ENCODE measurements at places on chromosomes 1 and 21.

GRCh38 chr1:218249338-218250140, 35.6 kb upstream of the RRP15 start:
- no peak for DNase-seq

GRCh38 chr1:29504196-29504595, 267.9 kb downstream of the PTPRU start:
- no peak for DNase-seq

- no peak for DNase-seq
Measured at GRCh38 chr21:37454869-37455503, 88.4 kb downstream of the DYRK1A start.

DNA sequence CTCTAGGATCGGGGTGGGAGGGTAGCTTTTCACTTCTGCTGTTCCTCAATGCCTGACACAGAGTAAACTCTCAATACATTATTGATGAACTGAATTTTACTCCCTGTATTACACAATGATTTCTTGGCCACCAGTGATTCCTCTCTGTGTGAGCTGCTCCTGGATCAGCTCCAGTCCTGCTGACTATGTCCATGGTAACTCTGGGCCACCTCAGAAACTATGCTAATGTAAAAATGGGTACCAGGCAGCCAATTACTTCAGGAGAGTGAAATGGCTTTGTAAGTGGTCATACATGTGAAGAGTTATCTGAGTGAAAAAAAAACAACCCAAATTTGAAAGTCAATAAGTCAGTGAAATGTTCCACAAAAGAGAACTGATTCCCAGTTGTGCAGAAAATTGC, 311.0 kb downstream of the KCNH1 start:
- no peak for DNase-seq

DNA sequence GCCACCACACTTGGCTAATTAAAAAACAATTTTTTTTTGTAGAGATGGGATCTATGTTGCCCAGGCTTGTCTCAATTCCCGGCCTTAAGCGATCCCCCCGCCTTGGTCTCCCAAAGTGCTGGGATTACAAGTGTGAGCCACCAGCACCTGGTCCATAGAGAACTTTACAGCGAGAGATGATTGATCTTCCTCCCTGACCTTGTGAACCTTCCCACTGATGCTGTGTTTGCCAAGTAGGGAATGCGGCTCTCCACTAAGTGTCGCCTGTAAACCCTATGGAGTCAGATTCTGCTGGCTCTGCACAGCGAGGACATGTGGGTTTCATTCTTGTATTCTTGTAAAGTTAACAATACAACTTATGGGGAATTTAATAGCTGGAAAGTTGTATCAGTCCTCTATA, 81.3 kb upstream of the LYST start:
- no peak for DNase-seq

- DNase-seq: peak; percentile 5
Measured at GRCh38 chr21:25350056-25350455, 257.2 kb downstream of the MRPL39 start.

GRCh38 chr1:61165402-61165801, 83.0 kb downstream of the NFIA start:
- DNase-seq: no peak

DNA sequence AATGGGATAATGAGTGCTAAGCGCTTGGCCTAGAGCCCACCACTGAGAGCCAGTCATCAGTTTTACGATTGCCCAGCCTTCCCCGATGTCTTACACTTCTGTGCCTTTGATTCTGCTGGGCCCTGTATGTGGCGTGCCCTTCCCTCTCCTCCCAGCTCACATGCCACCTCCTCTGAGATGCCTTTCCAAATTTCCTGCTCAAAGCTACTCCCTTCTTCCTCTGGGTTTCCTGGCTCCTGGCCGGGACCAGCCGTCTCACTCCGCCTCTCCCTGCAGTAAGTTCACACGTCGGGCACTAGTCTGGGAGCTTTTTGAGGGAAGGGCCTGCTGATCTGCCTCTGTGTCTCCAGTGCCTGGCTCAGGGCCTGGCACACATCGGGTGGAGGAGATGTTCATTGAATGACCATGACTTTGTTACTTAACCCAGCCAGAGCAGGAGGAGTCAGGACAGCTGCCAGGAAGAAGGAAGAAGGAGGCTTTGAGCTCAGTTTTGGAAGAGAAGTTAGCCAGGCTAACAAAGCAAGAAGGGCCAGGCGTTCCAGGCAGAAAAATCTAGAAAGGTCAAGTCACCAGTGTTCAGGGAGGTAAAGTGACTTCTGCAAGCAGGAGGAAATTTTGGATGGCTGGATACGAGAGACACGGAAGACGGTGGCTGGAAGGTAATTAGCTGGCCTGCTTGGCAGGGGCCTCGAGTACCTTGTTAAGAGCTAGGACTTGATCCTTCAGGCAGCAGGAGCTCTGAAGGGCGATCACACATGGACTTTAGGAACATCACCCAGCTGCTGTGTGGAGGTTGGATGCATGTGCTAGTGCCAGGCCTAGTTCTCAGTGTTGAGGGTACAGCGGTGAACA, 63.6 kb downstream of the EPHB2 start:
- no peak for DNase-seq

DNA sequence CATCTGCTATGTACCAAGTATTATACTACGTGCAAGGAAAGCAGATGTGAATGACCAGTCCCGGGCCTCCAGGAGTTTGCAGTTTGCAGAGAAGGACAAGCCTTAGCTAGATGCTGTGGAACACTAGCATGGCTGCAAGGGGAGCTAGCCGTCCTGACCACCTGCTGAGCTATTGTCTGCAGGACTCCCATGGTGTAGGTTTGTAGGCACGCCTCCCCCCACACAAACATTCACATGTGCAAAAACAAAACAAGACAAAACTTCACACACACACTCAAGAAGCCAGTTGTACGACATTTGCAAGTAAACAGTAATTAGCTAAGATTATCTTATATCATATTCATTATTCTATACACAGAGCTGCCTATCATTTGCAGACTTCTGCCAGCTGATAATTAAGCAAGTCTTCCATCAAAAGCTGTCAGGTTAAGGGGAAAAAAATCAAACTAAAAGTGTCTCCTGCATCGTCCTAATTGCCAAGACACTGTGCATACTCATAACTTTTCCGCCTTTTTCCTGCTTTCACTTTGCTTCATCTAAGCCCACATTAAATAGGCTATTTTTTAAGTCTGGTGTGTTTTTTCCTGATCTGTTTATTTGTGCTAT, 10.7 kb upstream of the HNRNPU start:
- DNase-seq: no peak

GRCh38 chr21:41059871-41060270, 108.1 kb upstream of the BACE2 start:
- DNase-seq: no peak

- DNase-seq: no peak
Measured at GRCh38 chr1:222285526-222285925, 262.4 kb downstream of the HHIPL2 start.

GRCh38 chr1:77538956-77539518, 143.4 kb downstream of the ZZZ3 start:
- no peak for DNase-seq

DNA sequence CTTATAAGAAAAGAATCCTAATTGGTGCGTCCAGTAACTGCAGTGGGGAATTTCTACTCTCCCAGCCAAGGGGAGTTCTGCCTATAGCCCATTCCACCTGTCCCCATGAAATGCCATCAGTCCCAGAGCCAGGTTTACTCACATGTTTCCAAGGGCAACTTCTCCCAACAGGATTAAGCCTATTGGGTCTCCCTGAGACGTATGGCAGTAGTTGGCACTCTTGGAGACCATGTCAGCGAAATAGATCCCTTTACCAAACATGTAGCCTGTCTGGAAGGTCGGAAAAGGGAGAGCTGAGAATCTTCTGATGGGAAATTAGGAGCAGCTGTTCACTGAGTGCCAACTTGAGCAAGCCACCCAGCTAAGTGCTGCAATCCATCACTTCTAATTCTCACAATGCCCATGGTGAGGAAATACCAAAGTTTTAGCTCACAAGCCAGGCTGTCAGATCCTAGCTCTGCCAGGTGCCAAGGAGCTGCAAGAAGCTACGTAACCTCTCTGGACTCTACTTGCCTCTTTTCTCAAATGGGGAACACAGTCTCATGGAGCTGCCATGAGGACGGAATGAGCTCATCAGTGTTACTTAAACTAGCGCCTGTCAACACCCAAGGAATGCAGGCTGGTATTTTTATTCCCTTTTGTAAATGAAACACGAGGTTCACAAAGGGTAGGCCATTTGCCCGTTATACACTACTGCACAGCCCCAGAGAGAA, 43.9 kb downstream of the PARP1 start:
- DNase-seq: no peak

DNA sequence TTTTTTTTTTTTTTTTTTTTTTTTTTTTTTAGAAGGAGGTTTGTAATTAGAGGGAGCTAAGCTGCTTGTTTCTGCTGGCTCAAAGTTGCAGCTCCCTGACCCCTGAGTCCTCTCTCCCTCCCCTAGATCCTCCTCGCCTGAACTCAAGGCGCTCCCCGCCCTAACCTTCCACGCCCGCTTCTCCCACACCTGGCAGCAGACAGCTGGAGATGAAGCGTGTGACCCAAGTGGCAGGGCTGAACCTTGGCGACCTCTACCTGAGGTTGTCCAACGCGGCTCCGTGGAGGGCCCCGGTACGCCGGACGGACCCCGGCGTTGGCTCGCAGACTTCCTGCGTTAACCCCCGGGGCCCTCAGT, 795 bp downstream of the NGF start:
- no peak for DNase-seq

DNA sequence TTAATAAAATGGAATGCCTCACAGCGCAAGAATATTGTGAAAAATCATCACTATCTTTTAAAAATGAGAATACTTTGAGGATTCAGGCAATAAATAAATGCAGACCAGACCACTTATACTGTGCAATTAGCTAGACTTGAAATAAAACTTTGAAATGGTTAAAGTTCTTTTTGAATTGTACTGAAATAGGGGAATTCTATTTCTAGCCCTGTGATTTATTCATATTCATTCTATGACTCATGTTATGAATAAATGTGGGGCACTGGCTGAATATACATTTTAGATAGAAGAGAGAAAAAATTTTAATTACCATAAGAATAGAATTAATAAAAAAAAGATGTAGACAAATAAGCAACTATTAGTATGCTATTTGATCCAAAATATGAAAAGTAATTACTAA, 16.4 kb upstream of the USP25 start:
- DNase-seq: no peak

GRCh38 chr21:45544449-45545235, 2.4 kb upstream of the SLC19A1 start:
- DNase-seq: no peak

DNA sequence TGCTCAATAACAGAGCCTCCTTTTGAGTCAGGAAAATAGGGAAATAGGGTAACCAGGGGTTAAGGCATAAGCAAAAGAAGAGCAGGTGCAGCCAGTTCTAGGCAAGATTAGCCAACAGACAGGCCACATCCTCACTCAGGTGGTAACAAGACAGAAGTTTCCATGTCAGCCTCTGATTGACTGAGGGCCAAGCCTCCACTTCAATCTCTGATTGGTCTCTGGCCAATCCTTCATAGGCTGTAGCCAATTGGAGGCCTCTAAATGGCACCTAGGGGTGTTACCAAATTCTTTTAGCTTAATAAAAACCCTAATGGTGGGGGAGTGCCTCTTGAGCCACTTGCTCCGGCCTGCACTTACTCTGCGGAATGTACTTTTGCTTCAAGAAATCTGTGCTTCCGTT, 37.2 kb downstream of the LACTBL1 start:
- DNase-seq: no peak

- DNase-seq: no peak
Measured at GRCh38 chr21:32645261-32646182, 33.3 kb upstream of the CFAP298 start.

DNA sequence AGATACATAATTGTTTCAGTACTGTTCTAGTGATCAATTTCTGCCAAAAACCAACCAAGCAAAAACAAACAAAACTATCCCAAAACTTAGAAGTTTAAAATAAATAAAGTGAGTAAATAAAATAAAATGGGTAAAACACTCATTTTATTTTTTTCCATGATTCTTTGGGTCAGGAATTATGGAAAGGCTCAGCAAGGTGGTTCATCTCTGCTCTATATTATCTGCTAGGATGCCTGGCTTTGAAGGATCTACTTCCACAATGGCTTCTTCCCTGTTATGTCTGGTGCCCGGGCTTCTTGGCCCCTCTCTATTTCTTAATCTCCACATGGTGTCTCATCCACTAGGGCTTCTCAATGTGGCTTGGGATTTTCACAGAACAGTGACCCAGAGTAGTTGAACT, 29.1 kb upstream of the ADAMTS1 start:
- DNase-seq: no peak

GRCh38 chr1:33946836-33947235, 83.0 kb downstream of the HMGB4 start:
- no peak for DNase-seq

GRCh38 chr1:14184454-14184853, 414.0 kb upstream of the KAZN start:
- no peak for DNase-seq

- no peak for DNase-seq
Measured at GRCh38 chr1:214397497-214397896, 116.5 kb downstream of the SMYD2 start.

GRCh38 chr1:225972344-225973152, 26.6 kb downstream of the SDE2 start:
- DNase-seq: no peak

DNA sequence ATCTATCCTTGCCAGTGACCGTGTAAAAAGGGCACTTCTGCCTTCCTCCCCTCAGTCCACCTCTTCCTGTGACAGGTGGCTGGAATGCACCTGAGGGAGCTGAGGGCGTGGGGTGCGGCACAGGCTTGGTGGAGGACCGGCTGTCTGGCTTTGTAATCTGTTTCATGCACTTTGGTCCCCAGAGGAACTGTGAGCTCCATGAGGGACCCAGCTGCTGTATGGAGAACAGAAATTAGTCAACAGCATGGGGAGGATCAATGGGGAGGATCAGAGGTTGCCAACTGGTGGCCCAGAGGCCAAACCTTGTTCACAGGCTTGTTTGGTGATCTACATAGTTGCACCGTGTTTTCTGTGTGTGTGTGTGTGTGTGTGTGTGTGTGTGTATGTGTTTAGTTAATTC, 19.0 kb upstream of the LUZP1 start:
- DNase-seq: no peak

DNA sequence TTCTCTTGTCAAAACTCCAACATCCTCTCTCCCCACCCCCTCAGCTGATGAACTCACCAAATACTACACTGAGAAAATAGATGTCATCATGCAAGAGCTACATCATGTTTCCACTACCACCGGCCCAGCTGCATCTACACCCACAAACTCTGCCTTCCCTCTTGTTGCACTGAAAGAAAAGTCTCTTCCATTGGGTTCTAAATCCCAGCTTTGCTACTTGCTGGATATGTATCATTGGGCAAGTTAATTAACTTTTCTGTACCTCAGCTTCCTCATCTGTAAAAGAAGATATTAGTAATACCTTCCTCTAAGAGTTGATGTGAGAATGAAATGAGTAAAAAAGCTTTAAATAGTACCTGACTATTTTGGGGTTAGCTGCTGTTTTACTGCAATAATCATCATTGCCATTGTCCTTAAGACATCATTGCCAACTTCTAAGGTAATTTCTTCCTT, 108.6 kb downstream of the OLFML2B start:
- DNase-seq: no peak

Measured in hematopoietic multipotent progenitor cell treated with erythropoietin and hydrocortisone succinate and interleukin-3 and kit ligand, for 8 days (in vitro differentiated cells).